ENCODE measurements at places on chromosomes 13 and 19.

DNA sequence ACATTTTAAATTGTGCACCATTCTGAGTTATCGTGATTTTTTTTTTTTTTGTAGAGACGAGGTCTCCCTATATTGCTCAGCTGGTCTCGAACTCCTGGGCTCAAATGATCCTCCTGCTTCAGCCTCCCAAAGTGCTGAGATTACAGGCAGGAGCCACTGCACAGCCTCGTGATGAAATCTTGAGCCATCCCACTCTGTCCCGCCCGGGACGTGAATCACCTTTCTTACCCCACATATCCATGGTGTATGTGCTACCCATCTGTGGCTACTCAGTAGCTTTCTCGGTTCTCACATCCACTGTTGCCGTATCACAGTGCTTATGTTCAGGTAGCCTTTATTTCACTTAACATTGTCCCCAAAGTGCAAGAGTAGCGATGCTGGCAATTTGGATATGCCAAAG is 26.5 kb downstream of the PAK4 start:
- DNase-seq = no peak

- no peak for DNase-seq
Measured at GRCh38 chr19:56088497-56089215, 32.4 kb downstream of the ZNF787 start.

- peak; percentile 86 for DNase-seq
Measured at GRCh38 chr19:34712395-34713261, 21.4 kb upstream of the ZNF181 start.

DNA sequence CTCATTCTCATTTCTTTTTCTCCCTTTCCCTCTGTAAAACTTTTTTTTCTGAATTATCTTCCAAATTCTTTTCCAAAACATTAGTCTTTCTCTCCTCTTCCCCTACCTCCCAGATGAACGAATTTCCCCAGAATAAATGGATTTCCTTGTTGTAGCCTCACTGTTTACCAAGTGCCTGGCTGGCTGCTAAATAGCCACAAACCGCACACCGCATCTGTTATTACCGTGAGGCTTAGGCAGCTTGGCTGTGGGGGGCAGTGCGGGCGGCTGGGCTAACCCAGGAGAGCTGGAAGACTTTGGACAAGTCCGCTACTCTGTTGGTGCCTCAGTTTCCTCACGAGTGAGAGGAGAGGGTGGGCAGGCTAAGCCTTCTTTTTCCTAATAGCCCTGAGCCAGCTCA is 10.7 kb downstream of the IL17D start:
- peak; percentile 54 for DNase-seq

DNA sequence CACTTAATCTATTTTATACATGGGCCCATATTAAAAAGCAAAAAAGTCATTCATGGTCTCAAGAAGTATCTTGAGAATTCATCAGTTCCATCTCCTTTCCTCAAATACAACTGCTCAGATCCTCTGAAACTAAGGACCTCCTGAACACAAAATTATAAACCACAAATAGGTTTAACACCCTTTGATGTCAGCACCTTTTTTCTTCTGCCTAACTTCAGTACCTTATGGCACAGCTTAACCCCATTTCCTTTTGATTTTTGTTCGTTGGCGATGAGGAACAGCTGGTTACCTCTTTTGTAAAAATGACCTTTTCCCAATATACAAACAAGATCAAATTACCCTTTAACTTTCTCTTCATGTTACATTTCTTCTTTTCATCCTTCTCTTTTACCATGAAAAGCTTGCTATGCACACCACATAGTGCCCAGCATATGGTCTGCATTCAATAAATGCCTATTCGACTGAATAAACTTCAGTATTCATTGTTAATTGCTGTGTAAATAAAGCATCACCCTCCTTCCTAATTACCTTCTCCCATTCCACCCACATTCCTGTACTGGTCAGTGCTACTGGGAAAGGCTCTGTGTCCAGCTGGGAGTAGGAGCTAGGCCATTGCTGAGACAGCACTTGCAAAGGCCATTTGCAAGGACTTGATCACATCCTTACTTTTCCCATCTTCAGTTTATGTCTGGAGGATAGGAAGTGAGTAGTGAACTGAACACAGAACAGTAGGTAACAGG is 317.9 kb downstream of the SHISA2 start:
- DNase-seq = no peak

DNA sequence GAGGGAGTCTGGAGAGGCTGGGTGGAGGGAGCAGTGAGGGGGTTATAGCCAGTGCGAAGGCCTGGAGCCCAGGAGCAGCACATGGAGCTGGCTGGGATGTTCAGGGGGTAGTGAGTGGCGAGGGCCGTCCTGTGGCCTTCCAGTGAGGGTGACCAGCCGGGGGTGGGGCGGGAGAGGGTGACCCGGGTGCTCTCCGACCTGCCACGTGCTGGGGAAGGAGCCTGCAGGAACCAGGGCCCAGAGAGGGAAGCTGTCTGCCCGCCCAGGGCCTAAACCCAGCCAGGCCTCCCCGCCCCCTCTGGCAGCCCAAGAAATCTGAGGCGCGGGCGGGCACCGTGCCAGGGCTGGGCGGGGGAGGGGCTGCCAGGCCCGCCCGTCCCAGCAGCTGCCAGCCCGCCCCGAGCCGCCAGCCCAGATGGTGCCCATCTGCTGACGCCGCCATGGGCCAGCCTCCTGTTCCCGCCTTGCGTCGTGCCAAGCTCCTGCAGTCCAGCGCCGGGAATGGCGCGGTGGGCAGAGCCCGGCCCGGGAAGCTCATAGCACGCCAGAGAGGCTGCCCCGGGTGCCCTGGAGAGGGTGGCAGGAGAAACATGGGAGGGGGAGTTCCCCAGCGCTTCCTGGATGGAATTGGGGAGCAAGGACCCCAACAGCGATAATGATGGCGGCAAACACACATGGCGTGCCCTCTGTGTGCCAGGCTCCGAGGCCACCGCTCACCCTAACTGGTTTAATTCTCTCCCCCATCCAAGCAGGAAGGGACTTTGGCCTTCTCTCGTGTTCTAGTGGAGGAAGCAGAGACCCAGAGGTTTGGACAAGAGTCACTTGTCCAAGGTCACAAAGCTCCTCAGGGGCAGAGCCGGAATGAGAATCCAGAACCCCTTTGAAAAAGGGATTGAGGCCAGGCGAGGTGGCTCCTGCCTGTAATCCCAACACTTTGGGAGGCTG is 21.5 kb downstream of the NFIC start:
- DNase-seq = peak; percentile 95

DNA sequence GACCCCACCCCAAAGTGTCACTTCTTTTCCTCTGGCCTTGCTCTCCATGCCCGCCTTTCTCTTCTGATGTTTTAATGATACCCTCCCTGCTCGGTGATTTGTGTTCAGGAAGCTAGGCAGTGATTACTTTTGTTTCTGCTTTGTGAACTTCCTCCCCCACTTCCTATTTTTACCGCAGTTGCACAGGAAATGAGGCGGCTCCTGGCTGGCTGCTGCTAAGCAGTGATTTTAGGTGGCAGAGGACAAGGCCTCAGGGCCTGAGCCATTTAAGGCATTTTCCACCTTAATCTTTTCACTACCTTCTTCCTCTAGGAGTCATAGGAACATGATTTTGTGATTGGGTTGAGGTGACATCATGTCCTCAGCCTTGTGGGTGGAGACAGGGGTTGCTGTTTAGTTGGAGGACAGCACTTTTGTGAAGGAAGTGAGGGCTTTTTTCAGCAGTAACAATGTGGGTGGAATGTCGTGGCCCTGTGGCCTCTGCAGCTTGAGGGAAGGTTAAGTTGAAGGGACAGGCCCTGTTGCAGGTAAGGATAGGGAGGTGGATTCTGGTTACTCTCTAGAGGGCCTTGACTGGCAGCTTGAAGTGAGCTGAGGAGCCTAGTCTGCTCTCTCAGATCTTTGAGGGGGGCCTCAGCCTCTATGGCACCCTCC is 15.7 kb downstream of the GARRE1 start:
- peak; percentile 48 for DNase-seq

DNA sequence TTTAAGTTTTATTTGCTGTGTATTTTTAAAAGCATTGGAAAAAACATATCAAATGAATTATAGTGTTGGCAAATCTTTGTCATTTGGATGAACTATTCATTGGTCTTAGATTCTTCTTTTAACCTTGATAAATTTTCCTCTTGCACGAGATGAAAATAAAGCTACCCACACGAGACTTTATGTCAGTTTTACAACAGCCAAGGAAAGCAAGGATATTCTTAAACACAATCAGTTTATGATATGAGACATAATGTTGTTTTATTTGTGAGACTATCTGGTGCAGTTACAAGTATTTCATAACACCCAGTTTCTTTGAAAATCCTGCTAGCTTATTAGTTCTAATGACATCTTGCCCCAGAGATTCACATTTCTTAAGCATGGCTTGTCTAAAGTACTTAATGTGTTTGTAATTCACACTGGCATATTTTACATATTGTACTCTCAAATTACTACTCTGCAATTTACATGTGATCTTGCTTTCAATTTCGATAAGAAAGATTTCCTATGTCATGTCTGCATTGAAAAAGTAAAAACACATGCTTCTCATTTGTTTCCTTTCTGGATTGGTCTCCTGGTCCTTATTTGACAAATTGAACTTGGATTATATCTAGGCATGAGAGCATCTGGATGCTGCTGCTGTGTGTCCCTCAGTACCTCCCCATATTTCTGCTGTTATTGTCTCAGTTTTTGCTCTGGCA is 955.5 kb upstream of the PCDH9 start:
- DNase-seq = peak; percentile 6

- DNase-seq = no peak
Measured at GRCh38 chr13:95235974-95236373, 65.3 kb downstream of the ABCC4 start.

GRCh38 chr13:24618011-24618955 is 61.9 kb upstream of the ATP12A start:
- peak; percentile 25 for DNase-seq

GRCh38 chr19:46813839-46814358 is 25.5 kb upstream of the SLC1A5 start:
- DNase-seq = peak; percentile 56

GRCh38 chr19:40284501-40285352 is at the start of gene AKT2:
TSS of gene AKT2 (minus strand) at chr19:40285345. CDS start at chr19:40265267, 20,078 bp downstream.
- DNase-seq = peak; percentile 90

DNA sequence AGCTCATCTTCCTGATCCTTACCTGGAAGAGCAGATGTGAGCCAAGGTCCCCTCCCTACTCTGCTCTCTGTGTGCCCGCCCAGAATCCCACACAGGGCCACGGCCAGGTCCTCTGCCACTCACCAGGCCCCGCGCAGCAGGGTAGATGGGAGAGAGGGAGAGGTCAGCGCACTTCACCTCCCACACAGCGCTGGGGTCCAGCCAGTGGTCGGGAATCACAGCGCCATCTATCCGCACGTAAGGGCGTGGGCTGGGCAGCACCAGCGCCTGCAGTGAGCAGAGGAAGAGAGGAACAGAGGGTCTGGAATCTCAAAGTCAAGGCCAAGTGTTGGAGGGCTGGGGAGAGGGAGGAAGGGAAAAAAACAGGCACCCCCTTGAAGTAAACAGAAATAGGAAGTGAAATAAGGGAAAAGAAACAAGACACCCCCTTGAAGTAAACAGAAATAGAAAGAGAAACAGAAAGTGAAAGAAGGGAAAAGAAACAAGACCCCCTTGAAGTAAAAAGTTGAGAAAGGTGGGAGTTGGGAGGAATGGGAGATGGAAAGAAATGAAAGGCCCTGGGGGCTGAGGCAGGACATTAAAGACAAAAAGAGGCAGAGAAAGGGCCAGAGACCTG is 7.0 kb upstream of the PLA2G4C start:
- DNase-seq = no peak

GRCh38 chr19:13404236-13404635 is 102.0 kb downstream of the CACNA1A start:
- no peak for DNase-seq

GRCh38 chr19:51296336-51297093 is 14.9 kb upstream of the IGLON5 start:
- no peak for DNase-seq

DNA sequence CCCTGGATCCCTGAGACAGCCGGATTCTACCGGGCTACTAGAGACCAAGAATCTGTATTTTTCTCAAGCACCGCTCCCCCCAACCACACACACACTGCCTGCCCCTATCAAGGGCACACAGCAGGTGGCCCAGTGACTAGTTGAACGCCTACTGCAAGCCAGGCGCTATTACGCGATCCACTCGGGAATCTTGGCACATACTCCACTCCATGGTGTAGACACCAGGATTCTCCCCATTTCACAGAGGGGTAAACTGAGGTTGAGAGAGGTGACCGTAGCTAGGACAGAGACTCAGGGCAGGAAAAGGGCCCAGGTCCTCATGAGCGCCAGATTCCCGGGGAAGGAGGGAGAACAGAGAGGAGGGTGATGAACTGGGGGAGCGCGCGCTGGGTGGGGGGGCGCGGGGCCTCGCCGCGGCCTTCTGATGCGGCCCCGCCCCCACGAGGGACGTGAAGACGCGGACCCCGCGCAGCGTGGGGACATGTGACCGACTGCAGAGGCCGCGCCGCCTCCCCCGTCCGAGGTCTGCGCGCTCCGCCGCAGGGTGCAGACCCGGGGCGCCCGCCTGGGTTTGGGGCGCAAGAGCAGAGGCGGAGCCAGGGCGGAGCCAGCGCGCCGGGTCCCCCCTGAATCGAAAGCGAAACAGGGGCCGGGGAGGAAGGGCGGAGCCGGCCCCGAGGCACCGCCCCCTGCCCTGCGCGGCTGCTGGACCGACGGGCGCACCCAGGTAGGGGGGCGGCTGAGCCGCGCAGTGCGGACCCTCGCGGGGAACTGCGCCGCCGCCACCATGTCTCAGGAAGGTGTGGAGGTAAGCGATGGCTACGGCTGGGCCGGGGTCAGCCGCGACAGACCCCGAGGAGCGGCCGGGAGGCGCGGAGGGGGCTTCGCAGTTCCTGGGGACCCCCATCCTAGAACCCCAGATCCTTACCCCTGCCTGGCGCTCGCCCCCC is at the start of gene SHFL:
Gene SHFL (plus strand): TSS at position 677 of the 950 bp plus-strand sequence. CDS start 111 bp downstream, at position 788.
- DNase-seq = peak; percentile 78

- DNase-seq = no peak
Measured at GRCh38 chr19:13561461-13561860, 55.2 kb upstream of the CACNA1A start.

DNA sequence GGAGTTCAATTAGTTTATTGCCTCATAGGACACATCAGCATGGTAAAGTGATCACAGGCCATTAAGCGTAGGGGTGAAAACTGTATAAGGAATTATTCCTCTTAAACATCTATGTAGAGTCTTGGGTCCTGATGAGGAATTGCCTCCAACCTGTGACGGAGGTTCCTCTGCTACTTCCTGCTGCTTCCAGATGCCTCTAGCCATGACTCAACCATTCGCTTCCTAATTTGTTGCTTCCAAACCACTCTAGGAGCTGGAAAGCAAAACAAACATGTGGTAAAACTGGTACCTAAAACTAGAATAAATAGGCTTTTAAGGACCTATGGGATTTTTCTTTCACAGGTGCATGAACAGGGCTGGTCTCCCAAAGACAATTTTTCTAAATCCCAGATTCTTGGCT is 253.8 kb downstream of the KLF12 start:
- DNase-seq = no peak

Data from tongue (tissue), 3 donors.